ENCODE measurements at places on chromosomes 16 and 17.

- DNase-seq = peak; percentile 49
These were observed 35.4 kb downstream of the CDRT15 start for GRCh38 chr17:14201021-14201987.

- peak; percentile 29 for DNase-seq
These were observed 448 bp downstream of the STAT5B start for GRCh38 chr17:42275527-42276358.

DNA sequence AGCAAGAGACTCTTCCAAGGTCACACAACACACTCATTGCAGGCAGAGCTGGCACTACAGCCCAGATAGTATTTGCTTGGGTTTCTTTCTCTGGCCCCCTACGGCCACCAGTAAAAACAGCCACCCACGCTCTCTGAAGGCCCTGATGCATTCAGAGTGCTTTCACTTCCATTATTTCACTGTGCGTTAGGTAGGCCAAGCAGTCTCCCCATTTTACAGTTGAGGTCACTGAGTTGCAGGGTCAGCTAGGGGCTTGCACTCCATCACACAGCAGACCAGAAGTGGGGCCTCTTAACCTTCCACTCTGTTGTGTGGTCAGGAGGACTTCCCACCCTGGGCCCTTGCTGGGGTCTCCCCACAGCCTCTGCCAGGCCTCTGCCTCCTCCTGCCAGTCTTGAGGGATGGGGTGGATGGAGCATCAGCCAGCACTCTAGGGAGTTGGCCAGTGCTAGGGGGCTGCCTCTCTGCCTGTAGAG, 2.5 kb downstream of the TBX21 start:
- no peak for DNase-seq

DNA sequence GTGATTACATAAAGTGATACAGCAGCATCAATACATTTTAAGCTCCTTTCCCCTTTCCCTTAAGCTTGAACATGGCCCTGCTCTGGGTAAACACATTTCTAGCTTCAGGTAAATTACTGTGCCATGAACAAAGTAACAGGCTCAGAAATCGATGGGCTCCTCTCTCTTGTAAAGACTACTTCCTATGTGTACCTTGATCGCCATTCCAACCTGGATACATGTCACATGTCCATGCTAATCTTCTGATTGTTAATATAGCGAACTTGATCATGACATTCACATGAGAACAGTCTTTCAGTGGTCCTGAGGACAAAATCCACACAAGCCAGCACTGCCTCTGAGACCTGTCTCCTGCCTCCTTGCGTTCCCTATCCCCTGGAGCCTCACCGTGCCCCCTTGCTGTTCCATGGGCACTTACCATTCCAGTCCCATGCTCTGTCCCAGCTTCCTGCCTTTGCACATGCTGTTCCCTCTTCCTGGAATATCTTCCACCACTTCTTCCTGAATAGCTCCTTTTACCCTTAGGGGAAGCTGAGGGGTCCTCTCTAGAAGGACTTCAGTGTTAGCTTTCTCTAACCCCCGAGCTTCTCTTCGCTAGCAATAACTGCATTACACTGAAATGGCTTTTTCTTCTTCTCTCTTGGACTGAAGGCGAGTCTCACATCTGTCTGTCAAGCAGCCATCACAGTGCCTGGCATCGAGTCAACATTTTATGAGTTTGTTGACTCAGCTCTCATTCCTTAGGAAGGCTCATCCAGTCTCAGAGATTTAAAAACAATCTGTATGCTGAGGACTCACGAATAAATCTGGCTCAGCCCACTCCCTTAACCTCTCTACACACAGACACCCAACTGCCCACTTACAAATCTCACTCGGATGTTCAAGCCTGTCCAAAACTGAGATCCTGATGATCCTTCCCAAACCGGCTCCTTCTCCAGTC, 93.3 kb downstream of the ASIC2 start:
- no peak for DNase-seq

GRCh38 chr17:62727916-62728672, 80.0 kb downstream of the MARCHF10 start:
- DNase-seq = no peak

DNA sequence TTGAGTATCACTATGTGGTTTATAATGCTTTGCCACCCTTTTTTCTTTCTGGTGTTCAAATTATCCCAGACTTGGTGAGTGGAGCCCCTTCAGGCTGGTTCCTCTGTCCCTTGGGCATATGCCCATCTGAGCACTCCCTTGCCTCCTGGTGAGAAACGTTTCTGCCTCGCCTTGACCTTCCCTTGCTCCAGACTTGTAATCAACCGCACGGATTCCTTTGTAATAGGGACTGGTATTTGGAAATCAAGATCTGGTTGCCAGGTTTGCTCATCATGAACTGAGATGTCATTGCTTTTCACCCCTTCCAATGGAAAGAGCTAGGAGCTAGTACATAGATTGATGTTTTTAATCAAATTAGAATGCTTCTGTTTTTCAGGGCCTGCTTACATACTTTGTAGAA, 43.7 kb downstream of the SEC14L1 start:
- no peak for DNase-seq

- no peak for DNase-seq
These were observed 6.1 kb upstream of the CCL8 start for GRCh38 chr17:34313164-34313563.

- peak; percentile 53 for DNase-seq
These were observed 16.7 kb downstream of the ZFPM1 start for GRCh38 chr16:88469615-88470395.

DNA sequence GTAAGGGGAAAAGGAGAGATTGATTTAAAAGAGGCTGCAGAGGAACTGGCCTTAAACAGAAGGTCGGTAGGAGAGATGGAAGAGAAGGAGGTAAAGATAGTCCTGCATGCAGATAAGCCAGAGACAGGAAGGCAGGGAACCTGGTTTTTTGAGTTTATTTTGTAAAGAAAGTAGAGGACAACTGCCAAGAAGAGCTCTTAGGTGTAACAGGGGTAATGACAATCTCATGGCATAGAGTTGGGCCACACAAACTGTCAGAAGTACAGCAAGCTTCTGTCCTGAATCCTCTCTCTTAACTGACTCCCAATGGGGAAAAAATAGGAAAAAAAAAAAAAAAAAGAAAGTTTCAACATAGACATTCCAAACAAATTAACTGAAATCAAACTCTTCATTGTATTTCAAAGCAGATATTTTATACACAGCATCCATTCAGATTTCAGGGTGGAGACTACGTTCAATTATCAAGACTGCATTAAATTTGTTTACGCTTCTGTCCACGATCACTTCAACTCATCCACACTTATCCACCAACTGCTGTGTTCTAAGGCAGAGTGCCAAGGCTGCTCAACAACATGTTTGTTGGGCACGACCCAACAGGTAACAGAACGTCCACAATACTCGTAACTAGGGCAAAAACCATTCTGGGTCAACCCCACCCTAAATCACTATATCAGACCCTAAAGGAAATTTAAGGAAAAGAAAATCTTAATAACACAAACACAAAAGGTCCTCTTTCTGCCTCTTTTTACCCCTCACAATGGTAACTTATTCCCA, 34.9 kb downstream of the USP31 start:
- no peak for DNase-seq
